ENCODE measurements at places on chromosomes 3 and 15.

- DNase-seq: no peak
Measured at GRCh38 chr3:49388289-49388820, 23.4 kb downstream of the RHOA start.

GRCh38 chr3:15361494-15362214 is 29.3 kb upstream of the SH3BP5 start:
- DNase-seq: peak; percentile 31

- no peak for DNase-seq
Measured at GRCh38 chr3:194109192-194109863, 26.6 kb upstream of the HES1 start.

DNA sequence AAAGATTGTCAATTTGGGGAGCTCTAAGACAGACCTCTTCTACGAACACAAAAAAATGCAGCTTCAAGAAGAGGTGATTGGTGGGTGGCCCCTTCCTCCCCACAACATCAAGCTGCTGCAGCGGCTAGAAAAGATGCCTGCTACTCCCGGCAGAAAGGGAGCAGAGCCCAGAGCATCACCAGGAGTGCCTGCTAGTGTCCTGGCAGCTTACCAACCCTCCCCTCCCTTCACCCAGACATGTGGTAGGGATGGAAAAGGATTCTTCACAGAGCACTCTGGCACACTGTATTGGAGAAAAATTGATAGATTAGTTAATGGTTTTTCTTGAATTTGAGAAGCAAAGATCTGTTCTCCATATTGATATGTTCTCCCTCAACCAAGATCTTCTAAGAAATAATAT is 10.8 kb downstream of the IP6K1 start:
- no peak for DNase-seq

DNA sequence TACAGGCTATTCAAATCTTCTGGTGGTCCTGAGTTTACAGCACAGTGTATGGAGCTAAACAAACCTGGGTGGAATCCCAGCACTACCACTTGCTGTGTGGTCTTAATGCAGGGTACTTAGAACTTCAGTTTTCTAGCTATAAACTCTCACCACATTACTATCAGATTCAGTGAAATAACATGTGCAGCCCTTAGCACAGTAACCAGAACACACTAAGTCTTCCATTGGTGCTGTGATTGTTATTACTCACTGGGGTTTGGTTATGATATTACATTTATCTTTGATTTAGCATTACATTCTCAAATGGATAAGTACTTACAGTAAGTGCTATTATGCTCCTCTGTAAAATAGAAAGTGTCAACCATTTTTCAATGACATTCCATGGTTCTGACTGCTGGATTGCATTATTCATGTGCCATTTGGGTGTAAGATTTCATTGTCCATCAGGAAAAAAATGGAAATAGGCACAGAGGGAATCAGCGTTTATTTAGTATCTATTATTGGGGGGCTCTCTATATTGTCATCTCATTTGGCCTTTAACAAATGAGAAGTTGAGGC is 81.9 kb downstream of the PDE8A start:
- no peak for DNase-seq

DNA sequence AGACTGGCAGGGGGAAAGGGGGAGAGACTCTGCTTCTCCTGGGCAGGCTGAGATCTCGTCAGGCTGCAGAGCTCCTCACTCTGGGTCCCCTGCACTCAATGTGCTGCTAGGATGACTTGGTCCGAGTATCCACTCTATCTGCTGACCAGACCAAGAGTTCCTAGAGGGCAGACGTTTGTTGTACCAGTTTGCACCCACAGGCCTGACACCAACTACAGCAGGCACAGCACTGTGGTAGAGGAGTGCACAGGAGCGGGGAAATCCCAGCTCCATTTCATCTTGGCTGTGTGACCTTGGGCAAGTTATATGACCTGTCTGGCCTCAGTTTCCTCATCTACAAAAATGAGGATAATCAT is 29.0 kb downstream of the CCDC12 start:
- no peak for DNase-seq

DNA sequence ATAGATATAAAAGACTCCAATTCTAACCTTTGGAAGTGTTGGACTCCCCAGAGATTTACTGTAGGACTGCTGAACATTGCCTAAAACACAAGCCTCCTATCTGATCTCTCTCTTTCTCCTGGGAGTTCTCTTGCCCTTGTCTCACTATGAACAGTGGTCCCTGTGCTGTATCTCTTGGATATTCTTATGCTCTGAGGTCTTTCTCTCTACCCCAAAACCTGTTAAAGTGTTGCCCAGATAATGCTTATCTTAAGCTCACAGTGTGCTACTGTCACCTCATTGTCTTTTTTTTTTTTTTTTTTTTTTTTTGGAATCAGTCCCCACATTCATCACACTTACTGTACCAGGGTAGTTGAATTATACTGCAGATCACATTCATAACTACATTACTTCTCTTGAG is 131.0 kb upstream of the CBLB start:
- no peak for DNase-seq

GRCh38 chr3:24156466-24156865 is 211.4 kb downstream of the NR1D2 start:
- DNase-seq: peak; percentile 50

DNA sequence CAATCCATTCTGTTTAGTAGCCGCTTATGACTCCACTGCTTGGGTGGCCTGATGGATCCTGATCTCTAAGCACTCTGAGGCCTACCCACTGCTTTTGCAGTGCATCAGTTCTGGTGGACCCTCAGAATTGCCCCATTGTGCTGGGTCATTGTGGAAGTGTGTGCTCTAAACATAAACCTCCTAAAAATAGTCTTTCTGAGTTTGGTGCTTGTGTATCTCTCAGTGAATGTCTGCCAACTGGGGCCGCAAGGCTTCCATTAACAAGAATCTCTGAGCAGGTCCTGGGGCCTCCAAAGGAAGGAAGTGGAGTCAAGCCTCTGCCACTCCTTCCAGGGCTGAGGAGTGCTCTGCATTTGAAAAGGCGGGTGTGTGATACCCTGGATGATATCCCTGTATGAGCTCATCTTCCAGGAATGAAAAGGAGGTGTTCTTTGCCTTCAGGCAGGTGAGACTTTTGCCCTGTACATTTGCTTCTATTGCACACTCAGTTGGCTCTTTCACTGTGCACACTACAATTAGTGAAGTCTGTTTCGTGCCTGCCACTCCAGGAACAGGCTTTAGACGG is 80.0 kb upstream of the CACNA2D3 start:
- DNase-seq: no peak

DNA sequence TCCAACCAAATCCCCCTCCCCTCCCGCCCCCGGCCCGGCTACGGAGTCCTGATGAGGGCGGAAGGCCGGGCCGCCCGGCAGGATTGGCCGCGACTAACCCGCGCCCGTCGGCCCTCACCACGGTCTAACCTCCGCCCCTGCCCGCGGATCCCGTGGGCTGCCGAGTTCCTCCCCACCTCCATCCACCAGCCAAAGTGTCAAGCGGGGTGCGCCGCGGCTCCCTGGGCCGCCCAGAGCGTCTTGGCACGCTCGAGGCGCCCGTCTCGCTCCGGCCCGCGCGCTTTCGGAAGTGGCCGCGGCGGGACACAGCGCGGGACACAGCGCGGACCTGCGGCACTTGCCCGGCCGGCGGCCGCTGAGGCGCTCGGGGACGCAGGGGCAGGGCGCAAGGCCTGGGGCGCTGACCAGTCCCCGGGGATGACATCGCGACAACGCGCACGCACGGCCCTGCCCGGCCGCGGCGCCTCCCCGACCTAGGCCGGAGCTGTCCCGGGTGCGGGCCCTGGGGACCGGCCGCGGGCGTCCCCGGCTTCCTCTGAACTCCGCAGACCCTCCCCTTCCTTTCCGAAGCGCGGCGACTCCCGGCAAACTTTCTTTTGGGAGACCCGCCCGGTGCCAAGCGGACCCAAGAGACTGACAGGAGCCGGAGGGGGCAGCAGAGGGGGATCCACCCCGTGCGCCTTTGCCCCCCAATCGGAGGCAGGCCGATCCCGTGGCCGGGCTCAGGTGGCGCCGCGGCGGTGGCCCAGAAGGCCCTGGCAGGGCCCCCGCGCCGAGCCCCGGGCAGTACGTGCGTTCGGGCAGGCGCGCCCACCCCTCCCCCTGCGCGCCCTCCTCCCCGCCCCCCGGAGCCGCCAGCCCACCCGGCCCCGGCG is 112.8 kb upstream of the ICE2 start:
- no peak for DNase-seq

GRCh38 chr3:143258692-143259091 is 139.1 kb downstream of the CHST2 start:
- no peak for DNase-seq

DNA sequence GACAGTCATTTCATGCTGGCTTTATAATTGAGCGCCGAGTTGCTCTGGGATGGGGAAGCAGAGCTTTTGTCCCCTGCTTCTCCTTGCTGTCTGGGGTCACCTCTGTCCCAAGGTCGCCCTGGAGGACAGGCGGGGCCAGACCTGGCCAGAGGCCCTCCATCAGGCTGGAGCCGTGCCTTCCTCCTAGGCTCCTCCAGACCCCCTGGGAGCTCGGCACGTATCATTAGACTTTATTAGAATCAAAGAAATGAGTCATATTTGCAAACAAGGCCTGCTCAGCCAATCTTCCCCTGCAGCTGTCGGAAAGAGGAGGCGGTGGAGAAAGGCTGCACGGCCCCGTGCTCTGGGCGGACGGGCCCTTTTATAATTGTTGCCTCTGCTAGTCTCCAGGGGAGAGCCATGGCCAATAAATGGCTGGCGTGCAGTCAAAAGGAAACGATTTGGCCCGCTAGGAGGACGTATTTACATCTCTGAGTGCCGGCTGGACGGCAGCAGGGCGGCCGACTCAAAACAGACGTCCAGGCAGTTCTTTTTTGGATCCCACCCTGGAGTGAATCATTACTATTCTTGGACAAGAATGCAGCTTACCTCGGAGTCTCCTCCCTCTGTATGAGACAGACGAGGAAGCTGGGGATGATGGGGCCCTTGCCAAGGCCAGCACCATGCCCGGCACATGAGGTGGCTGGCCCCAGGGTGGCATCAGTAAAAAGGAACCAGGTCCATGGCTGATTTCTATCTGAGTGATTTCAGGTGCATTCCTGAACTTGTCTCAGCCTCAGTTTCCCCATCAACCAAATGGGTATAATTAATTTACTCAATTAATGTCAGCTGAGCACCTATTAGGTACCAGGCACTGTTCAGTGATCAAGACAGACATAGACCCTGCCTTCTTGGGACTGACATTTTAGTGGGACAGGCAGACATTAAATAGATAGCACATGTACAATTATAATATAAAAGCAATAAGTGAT is 50.6 kb downstream of the SLC6A6 start:
- no peak for DNase-seq

- no peak for DNase-seq
Measured at GRCh38 chr3:187352581-187353575, 15.3 kb upstream of the RTP4 start.

DNA sequence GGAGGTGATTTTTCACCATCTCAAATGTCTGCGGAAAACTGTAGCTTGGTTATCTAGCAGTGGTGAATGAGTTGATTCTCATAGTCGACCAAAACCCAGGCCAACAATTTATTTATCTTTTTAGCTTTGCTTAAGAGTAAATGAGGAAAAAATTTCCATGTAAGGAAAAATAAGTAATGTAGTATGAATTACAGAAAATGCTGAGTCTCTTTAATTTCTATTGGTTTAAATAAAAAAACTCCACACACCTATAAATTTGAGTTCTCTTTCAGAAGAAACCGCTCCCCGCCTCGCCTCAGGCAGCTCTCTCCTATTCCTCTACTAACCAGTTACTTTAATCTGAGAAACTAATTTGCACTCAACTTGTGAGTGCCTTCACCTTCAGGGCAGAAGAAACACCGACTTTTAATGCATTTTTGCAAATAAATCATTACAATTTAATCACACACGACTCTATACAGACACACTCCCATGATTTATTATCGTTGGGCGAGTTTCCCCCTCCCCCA is 540 bp upstream of the RSRC1 start:
- no peak for DNase-seq

- no peak for DNase-seq
Measured at GRCh38 chr3:146080578-146080977, 80.4 kb downstream of the PLOD2 start.

DNA sequence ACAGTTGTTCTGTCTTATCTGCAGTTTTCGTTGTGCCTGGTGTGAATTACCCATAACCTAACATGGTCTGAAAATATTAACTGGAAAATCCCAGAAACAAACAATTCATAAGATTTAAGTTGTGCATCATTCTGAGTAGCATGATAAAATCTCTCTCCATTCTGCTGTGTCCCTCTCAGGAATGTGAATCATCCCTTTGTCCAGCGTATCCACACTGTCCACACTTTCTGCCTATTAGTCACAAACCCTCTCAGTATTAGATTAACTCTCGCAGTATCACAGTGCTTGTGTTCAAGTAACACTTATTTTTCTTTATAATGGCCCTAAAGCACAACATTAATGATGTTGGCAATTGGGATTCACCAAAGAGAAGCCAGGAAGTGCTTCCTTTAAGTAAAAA is 203.2 kb downstream of the CGGBP1 start:
- no peak for DNase-seq

- no peak for DNase-seq
Measured at GRCh38 chr15:45030743-45031142, 7.7 kb downstream of the SORD start.

GRCh38 chr3:52234516-52235447 is 4.2 kb downstream of the TWF2 start:
- DNase-seq: no peak

DNA sequence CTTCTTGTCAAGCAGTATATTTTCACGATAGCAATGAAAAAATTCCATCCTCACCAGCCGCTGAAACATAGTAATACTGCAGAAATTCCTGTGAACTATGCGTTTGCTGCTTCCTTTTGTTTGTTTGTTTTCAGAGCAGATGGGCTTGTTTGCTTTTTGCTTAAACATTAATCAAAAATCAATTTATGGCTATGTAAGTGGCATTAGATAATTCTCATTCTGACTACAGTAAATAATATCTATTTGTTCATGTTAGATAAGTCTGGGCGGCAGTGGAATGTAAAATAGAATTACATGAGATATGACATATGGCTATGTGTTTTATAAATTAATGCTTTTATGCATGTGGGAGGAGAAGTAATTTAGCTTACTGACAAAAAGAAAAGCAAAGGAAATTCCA is 163.7 kb downstream of the PGPEP1L start:
- DNase-seq: no peak

DNA sequence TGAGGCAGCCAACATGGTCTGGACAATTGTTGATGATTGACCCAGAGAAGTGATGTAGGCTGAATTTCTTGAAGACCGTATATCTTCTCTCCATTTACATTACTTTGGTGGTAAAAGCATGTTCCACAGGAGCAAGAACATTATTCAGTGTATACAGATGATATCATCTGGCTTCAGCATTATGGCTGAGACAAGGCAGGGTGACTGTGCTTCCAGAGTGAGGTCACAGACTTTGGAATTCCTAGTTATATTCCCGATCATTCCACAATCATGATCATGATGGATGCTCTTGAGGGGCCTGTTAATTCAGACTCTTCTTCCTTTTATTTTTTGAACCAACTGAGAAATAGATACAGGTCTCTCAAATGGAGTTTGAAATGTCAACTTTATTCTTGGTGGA is 19.0 kb downstream of the PLS1 start:
- no peak for DNase-seq

- DNase-seq: no peak
Measured at GRCh38 chr3:178054471-178054870, 481.8 kb upstream of the KCNMB2 start.

- no peak for DNase-seq
Measured at GRCh38 chr15:76116138-76116885, 56.5 kb downstream of the TMEM266 start.

- DNase-seq: no peak
Measured at GRCh38 chr3:65107174-65107573, 419.4 kb upstream of the ADAMTS9 start.

GRCh38 chr15:61724251-61724939 is 335.9 kb downstream of the VPS13C start:
- DNase-seq: no peak

- no peak for DNase-seq
Measured at GRCh38 chr3:97010881-97011657, 196.7 kb downstream of the EPHA6 start.
